ENCODE measurements at places on chromosomes 12 and 14.
A peak's percentile ranks its signal among the peaks of the same experiment; 100 is the strongest.

DNA sequence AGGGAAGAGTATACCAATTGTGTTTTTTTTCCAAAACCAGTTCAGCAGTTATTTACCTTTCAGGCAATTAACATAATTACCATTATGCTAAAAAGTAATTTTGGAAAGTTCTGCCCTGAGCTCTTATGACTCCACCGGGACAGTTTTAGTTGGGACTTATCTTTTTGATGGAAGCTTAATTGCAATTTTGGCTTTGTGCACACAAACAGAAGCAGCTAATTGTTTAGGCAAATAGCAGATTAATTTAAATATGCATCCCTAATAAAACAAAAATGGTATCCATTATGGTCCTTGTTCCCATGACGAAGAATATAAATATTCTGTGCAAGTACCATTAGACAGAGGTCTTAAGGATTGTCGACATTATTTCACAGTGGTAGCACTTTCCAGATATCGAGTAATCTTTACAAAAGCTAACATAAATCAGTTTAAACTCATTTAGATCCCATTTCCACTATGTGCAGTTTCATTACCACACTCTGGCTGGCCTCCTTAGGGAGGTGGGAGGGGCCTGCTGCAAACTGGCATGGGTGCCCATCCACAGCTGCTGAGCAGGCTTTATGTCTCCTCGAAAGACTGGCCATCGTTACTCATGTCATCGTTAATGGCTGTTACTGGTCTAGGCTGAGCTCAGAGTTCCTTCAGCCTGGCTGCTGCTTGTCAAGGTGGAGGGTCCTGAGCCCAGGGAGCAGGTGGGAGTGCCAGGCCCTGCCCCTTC, 68.2 kb downstream of the FBXW8 start:
- no peak for DNase-seq

GRCh38 chr12:31222620-31223222, 103.2 kb downstream of the SINHCAF start:
- no peak for DNase-seq

- no peak for DNase-seq
Observed at GRCh38 chr14:96090441-96091148, 51.4 kb downstream of the C14orf132 start.

GRCh38 chr12:89833337-89834252, 125.0 kb upstream of the ATP2B1 start:
- DNase-seq: no peak

DNA sequence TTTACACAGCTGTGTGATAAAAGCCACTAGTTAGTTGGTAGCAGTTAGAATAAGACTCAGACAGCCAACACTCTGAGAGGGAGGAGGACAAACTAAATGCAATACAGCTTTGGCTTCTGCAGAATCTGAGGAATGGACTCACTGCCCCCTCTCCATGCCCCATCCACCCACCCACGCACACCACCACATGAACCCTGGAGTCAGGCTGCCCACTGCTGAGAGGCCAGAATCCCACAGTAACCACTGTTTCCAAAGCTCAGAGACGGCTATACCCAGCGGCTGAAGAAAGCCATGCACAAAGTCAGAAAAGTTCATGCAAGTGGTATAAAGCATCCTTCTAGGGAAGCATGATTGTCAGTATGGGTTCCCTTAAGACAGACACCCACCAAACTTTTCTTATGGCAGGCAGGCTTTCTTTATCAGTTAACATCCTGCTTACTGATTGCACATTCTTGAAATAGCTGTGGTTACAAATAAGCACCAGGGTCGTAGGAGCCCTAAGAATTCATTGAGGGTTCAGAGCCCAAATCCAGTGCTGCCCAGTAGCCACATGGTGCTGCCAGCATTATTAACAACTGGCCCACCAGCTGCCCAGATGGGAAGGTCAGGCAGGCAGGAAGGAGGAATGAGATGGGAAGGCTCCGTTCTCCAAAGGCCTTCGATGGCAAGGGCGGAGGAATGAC, 61.5 kb downstream of the NT5DC3 start:
- DNase-seq: no peak

GRCh38 chr14:36067428-36068187, 108.9 kb downstream of the PTCSC3 start:
- DNase-seq: no peak

- peak; percentile 4 for DNase-seq
Observed at GRCh38 chr14:48398675-48399282, 723.4 kb upstream of the MDGA2 start.

DNA sequence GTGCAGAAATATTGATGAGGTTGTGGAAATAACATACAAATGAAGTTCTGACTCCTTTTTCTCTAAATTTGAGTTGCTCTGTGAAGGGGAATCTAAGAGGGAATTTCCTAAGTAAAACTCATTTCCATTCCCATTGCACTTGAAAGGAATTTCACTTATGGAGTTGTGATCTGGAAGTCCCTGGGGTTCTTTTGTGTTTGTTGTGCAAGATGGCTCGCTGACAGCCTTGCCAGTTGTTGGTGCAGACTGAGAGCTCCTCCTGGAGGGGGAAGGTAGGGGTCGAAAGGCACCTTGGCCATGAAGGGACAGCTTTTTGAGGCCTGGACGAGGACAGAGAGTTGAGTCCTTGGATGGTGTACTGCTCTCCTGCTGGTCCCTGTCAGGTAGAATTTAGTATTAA, 72.0 kb downstream of the C12orf56 start:
- no peak for DNase-seq

- no peak for DNase-seq
Observed at GRCh38 chr12:24839268-24839791, 109.6 kb downstream of the BCAT1 start.

DNA sequence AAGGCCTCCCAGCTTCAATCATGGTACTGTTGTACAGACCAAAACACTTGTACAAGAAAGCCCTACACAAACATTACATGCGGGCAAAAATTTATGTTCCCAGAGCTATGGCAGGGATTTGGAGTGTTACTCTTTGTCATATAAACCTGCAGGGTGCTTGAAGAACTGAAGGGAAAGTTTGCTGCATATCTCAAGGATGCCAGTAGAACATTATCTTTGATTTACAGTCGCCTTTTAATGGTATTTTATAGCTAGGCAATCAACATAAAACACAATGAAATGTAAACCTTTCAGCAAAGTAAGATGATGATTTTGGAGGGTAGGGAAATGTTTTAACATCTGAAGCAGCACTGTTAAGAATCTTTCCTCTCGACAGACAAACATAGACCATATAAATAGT, 305.6 kb downstream of the KCNH5 start:
- no peak for DNase-seq

- no peak for DNase-seq
Observed at GRCh38 chr12:13203034-13203922, 6.8 kb downstream of the EMP1 start.

DNA sequence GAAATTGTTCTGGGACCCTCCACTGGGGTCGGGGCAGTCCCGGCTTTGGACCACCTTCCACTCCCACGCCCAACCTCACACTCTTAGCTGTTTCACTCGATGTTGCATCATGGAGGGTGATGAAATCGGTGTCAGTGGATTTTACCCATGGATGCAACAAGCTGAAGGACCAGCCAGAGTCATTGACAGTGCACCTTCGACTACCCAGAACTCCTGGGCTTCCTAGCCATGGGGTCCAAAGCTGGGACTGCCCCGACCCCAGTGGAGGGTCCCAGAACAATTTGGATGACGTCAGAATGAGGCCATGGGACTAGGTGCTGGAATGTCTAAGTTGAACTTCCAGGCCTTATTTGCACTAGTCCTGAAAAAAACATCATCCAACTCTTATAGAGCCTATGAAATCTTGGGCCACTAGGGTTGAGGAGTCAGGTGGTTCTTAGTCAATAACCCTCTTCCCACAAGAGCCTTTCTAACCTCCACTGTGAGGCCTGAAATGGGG, 882 bp upstream of the IL23A start:
- DNase-seq: no peak
